ENCODE measurements at places on chromosomes 6 and 20.

DNA sequence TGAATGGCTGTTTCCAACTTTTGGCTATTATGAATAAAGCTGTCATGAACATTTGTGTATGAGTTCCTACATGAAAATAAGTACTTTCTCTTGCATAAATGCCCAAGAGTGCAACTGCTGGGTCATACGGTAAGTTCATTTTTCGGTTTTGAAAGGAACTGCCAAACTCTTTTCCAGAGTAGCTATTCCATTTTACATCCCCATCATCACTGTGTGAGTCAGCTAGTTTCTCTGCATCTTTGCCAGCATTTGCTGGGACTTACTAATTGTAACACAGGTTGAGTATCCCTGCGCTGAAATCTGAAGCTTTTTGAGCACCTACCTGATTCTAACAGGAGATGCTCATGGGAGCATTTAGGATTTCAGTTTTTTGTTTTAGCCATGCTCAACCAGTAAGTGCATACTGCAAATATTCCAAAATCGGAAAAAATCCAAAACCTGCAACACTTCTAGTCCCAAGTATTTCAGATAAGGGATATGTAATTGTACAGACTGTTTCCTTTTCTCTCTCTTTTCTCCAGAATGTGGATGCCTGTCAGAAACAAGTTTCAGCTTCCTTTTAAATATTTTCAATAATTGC, 118.4 kb downstream of the DTNBP1 start:
- no peak for DNase-seq

GRCh38 chr6:112036088-112036637, 17.7 kb upstream of the CCN6 start:
- DNase-seq = no peak

- no peak for DNase-seq
Measured at GRCh38 chr20:52996658-52997057, 24.5 kb downstream of the TSHZ2 start.

- DNase-seq = no peak
Measured at GRCh38 chr6:156587751-156588301, 189.4 kb upstream of the ARID1B start.

DNA sequence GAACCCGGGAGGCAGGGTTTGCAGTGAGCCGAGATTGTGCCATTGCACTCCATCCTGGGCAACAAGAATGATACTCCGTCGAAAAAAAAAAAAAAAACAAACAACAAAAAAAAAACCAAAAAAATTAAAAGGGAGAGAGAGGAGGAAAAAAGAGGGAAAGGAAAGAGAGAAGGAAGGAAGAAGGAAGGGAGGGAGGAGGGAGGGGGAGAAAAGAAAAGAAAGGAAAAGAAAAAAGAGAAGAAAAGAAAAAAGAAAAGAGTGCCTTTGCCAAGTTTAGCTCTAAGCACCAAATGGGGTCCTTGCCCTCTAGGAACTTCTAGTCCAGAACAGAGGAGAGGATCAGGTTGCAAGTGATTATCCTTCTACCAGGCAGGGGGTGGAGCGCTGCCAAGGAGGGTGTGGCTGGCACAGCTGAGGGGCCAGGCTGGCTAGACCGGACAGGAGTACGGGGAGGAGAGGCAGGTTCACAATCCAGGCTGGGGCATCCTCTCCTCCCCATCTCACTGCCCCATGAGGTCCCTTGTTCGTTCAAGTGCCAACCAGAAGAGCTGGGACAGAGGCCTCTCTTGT, 19.1 kb downstream of the GNAS start:
- DNase-seq = no peak

- peak; percentile 94 for DNase-seq
Measured at GRCh38 chr6:137389150-137389704, 105.0 kb downstream of the OLIG3 start.

- DNase-seq = no peak
Measured at GRCh38 chr20:33871362-33871761, 60.2 kb downstream of the CHMP4B start.
